ENCODE measurements at places on chromosomes 7 and 10. TPM values are rescaled to one million over a fixed set of nuclear protein-coding genes. Genes with fewer than 3 reads are reported as not detected.

Gene PRKCQ
- 3.5 TPM for total RNA-seq

Gene SHH
- 0.48 TPM for total RNA-seq

Gene ABCB4
- not detected for total RNA-seq

Gene ZNF282
- 17.0 TPM for total RNA-seq

Gene NCOA4
- 93.2 TPM for total RNA-seq

Gene CC2D2B
- not detected for total RNA-seq

Gene CAV1
- total RNA-seq = 490 TPM

Gene ITPRID1
- total RNA-seq = not detected

Gene HOXA1
- 3.1 TPM for total RNA-seq

Gene ZNF467
- 0.97 TPM for total RNA-seq

Gene AZGP1
- not detected for total RNA-seq

Gene FBXL13
- total RNA-seq = 0.26 TPM

Gene HECTD2
- 2.7 TPM for total RNA-seq

Gene NUTM2D
- 1.7 TPM for total RNA-seq

Gene ZP3
- total RNA-seq = 22.2 TPM

Gene CCT6A
- total RNA-seq = 294 TPM

Gene ANLN
- total RNA-seq = 80.4 TPM

Gene SAMD9
- total RNA-seq = 4.9 TPM

Gene C10orf105
- total RNA-seq = not detected

Gene STK31
- total RNA-seq = 0.80 TPM

Gene CPN1
- 0.20 TPM for total RNA-seq

Gene SDK1
- total RNA-seq = 0.72 TPM

Gene TRIM73
- 1.7 TPM for total RNA-seq

Gene MSS51
- 0.26 TPM for total RNA-seq

Gene WNT16
- total RNA-seq = 0.17 TPM

Gene ZC3HAV1L
- total RNA-seq = 7.4 TPM

Gene C10orf53
- total RNA-seq = not detected

Gene CTAGE6
- not detected for total RNA-seq

Gene TPK1
- total RNA-seq = 3.1 TPM

Gene GRIFIN
- not detected for total RNA-seq

Gene SGPL1
- total RNA-seq = 31.2 TPM

Gene PPP1R17
- not detected for total RNA-seq

Gene PNLIPRP1
- not detected for total RNA-seq

Gene TFEC
- total RNA-seq = not detected

Gene CNNM1
- 26.2 TPM for total RNA-seq

Gene MLXIPL
- total RNA-seq = 1.4 TPM

Gene TCAF2
- total RNA-seq = 0.84 TPM

Gene FXYD4
- total RNA-seq = not detected

Gene FAM25A
- not detected for total RNA-seq

Gene BTRC
- 10.6 TPM for total RNA-seq

Gene PARD3
- 64.0 TPM for total RNA-seq

Gene ACSL5
- total RNA-seq = 0.30 TPM

Gene MSMB
- not detected for total RNA-seq

Gene MINDY3
- total RNA-seq = 14.9 TPM

Gene TUBB8
- total RNA-seq = not detected

Gene CALN1
- total RNA-seq = not detected

Gene LRRC4
- total RNA-seq = not detected

Measured in A549 treated with GW870086 at 1 μM for 4 hours (cell line).